HS-5 (cell line): ENCODE measurements at places on chromosomes 4 and X.

GRCh38 chrX:39654183-39654925 lies 443.4 kb downstream of the BCOR start:
- DNase-seq, result no peak

GRCh38 chr4:155889031-155889793 lies 14.3 kb upstream of the TDO2 start:
- peak; percentile 67 for DNase-seq

- DNase-seq, result no peak
Measured at GRCh38 chr4:105572296-105572695, 19.9 kb downstream of the ARHGEF38 start.

GRCh38 chr4:121176082-121176934 lies 12.2 kb upstream of the TNIP3 start:
- DNase-seq, result no peak

DNA sequence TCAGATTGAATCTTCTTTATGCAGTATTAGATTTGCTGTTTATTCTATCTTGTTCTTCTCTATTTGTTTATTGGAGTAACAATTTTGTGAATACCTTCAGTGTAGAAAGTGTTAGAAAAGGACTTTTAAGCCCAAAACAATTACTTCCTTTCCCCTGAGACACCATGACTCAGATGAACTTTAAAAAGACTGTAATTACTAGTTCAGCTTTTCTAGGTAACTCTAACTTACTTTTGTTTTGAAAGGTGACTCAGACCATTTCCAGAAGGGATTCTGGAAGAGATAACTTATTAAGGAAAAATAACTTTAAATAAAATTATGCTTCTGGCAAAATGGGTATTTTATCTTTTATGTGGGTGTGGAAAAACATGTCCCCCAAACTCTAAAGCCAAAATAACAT lies 561.5 kb upstream of the PCDH10 start:
- peak; percentile 9 for DNase-seq

DNA sequence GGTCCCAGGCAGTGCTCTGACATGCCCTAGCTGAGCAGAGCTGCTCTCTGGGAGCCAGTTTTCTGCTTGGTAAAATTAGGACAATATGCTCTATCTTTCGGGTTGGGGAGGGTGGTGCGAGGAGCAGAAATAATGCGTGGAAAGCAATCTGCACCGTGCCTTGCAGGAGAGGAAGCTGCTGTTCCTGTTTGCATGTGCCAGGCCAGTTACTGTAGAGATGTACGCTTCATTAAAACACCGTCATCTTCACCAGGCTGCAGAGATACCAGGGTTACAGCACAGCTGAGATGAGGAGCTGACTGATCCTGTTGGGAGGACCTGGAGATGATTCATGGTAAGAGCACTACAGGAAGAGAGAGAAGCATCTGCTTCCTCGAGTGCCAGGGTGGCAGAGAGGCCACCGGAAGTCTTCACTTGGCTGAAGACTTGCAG lies 29.5 kb upstream of the IRF2 start:
- DNase-seq, result no peak

GRCh38 chrX:73916931-73917667 lies 354.1 kb downstream of the CHIC1 start:
- DNase-seq, result peak; percentile 73

GRCh38 chr4:107734120-107734519 lies 14.1 kb upstream of the PAPSS1 start:
- DNase-seq, result no peak

- no peak for DNase-seq
Measured at GRCh38 chr4:37138789-37139188, 105.8 kb upstream of the NWD2 start.

DNA sequence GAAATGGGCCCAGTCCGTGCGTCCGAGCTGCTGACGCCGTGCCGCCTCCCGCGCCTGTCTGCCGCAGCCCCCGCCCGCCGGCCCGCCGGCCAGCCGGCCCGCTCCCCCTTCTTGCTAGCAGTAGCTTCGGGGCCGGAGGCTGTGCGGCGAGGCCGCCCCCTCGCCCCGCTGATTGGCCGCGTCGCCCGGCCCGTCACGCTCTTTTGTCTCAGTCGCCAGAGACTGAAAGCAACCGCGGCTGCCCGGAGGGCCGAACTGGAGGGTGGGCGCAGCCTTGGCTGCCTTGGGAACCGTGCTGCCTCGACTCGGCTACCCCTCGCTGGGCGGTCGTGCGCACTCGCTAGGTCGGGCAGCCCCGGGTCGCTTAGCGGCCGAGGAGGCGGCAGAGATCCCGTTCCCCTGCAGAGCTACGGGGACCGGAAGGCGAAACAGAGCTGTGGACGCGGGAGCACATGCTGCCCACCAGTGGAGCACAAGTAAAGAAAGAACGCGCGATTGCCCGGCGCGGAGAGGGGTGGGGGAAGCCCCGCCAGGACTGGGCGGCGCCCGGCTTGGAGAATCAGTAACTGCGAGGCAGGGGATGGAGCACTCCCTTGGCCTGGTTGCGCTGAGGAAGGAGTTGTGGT lies at the start of gene ZCCHC18:
Gene ZCCHC18, plus strand, starts transcription at position 198 of the 626 bp plus-strand sequence. CDS start 1,589 bp downstream, outside the sequence.
- DNase-seq, result no peak

DNA sequence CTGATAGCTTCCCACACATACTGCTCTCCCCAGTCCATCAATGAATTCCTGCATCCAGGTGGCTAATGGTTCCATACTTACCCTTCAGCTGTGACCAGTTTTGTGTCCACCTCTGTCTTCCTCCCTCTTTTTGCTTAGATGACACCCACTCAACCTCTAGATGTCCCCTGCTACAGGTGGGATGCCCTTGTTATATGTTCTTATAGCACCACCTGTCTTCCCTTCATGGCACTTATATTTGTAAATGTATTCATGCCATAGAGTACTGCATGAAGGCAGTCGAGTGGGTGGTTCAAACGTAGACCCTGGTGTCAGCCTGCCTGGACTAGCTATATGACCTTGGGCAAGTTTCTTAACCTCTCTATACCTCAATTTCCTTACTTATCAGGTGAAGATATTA lies 6.5 kb upstream of the USP46 start:
- no peak for DNase-seq

GRCh38 chrX:153888344-153888743 lies 2.4 kb upstream of the L1CAM start:
- DNase-seq, result no peak

- DNase-seq, result no peak
Measured at GRCh38 chr4:13642170-13642950, 14.8 kb upstream of the BOD1L1 start.

- no peak for DNase-seq
Measured at GRCh38 chr4:181599134-181599533, 644.1 kb upstream of the TENM3 start.

GRCh38 chr4:126012691-126013290 lies 698.0 kb downstream of the FAT4 start:
- DNase-seq, result no peak

DNA sequence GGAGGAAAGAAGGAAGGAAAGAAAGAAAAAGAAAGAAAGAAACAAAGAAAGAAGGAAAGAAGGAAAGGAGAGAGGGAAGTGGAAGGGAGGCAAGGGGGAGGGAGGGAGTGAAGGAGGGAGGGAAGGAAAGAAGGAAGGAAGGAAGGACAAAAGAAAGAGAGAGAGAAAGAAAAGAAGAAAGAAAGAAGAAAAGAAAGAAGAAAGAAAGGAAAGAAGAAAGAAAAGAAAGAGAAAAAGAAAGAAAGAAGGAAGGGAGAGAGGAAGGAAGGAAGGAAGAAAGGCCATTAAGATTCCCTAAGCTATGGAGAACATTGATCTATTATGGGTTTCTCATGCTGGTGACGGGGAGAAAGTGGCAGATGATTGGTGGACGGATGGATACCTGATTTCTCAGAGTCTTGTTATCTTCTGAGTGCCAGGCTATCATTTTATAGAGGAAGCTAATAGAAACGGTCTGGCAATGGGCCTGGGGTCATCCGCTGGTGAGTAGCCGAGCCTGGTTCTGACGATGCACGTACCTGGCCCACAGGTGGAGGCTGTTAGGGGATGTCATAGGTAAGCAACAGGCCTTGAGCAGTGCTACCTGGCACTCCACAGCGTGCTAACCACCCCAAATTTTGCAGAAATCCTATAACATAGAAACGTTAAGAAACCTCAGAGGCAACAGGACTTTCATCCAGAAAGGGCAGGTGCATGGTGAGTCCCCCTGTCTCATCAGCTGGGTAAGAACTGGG lies 142.9 kb downstream of the SHOX start:
- DNase-seq, result no peak

GRCh38 chr4:19945979-19946380 lies 305.7 kb upstream of the SLIT2 start:
- peak; percentile 99 for DNase-seq

DNA sequence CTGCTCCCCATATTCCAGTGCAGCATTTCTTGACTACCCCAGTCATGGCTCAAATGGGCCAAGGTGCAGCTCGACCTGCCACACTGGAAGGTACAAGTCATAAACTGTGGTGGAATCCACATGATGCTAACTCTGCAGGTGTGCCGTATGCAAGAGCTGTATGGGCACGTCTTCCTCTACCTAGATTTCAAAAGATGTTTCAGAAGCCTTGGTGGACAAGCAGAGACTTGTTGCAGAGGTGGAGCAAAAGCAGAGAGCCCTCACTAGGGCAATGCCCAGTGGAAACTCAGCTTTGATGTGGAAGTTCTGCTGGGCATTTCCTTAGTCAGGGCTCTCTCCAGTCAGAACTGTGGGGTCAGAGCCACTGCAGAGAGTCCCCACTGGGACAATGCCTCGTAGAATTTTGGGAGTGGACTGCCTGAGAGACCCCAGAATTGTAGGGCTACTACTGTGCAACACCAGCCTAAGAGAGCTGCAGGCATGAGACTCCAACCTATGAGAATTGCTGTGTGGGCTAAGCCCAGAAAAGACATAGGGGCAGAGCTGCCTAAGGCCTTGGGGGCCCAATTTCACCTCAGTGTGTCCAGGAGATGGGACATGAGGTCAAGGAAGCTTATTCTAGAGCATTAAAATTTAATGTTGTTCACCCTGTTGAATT lies 65.7 kb downstream of the BEX3 start:
- no peak for DNase-seq

GRCh38 chr4:15913631-15913970 lies 24.9 kb downstream of the FGFBP1 start:
- peak; percentile 89 for DNase-seq
